H1 (cell line): ENCODE measurements at places on chromosomes 3 and 15. TPM values are rescaled to one million over a fixed set of nuclear protein-coding genes. Genes with fewer than 3 reads are reported as not detected.

The CYFIP1 gene
- polyA plus RNA-seq: 38.6 and 49.8 TPM in 2 replicates

- peak; percentile 23 for DNase-seq
These were observed 520.6 kb downstream of the MFSD1 start for GRCh38 chr3:159322322-159322939.

The CRYGS gene
- polyA plus RNA-seq: 1.3 and 1.5 TPM in 2 replicates

DNA sequence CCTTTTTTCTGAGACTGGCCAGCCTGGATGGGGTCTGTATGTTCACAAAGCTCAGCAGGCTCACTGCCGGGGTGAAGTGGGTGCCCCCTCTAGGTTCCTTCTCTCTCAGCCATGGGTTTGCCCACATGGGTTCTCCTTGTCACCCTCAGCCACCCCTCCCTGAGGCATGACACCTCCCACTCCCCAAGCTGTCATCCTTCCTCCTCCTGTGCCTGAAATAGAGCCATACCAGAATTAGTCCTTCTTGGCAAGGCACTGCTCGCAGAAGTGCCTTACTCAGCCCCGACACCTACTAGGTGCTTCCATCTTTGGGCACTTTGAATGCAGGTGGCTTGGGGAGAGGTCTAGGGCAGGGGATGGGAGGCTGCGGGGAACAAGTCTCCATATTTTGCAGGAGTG, 62.9 kb upstream of the SEC13 start:
- no peak for DNase-seq

The HEMK1 gene
- polyA plus RNA-seq: 10.6 and 13.4 TPM in 2 replicates

GRCh38 chr15:80191897-80192595, 39.2 kb downstream of the FAH start:
- DNase-seq: no peak

The SYNPR gene
- polyA plus RNA-seq: 0.39 and 0.46 TPM in 2 replicates

DNA sequence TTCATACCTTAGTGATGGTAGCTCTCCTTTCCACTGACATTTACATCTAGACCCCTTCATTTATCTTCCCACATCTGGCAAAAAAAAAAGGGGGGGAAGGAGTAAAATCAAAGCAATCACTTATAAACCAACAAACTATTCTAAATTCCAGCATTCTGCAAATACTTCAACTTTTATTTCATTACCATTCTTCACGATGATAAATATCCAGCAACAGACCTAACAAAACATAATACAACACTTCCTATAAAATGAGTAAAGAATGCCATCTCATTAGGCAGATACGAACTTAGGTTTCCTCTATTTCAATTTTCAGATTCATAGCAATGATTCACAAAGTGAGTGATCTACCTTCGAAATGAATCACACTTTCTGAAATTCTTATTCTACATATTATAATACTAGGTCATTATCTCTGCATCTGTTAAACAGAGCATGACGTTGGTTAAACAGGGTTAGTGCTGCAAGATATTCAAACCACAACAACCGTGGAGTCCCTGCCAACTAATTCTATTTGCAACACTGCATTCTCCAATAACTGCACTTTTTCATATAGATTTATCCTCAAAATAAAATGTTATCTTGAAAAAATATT, at the start of gene LRRFIP2:
Gene LRRFIP2, minus strand, starts transcription at position 51 of the 595 bp plus-strand sequence. CDS start 25,599 bp downstream, outside the sequence.
- DNase-seq: no peak

- no peak for DNase-seq
These were observed 118.7 kb upstream of the KLHL25 start for GRCh38 chr15:85913461-85913860.

DNA sequence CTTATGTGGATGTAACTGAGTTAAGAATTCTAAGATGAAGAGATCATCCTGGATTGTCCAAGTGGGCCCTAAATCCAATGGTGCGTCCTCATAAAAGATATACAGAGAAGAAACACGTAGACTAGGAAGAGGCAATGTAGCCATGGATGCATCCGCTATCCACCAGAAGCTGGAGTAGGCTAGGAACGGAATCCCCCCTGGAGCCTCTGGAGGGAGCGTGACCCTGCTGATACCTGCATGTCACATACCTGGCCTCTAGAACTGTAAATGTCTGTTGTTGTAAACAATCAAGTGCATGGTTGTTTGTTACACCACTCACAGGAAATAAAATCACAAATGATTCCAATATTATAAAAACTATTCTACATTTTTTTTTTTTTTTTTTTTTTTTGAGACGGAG, 254.5 kb upstream of the RORA start:
- DNase-seq: no peak

The SMCO1 gene
- 0.03 TPM in 1 of 2 replicates, not detected in the other for polyA plus RNA-seq

GRCh38 chr3:108552267-108553159, 36.7 kb downstream of the CIP2A start:
- no peak for DNase-seq

GRCh38 chr3:122969585-122970469, 57.7 kb downstream of the SEMA5B start:
- DNase-seq: no peak

GRCh38 chr3:60384341-60384740, 866.9 kb downstream of the FHIT start:
- no peak for DNase-seq

DNA sequence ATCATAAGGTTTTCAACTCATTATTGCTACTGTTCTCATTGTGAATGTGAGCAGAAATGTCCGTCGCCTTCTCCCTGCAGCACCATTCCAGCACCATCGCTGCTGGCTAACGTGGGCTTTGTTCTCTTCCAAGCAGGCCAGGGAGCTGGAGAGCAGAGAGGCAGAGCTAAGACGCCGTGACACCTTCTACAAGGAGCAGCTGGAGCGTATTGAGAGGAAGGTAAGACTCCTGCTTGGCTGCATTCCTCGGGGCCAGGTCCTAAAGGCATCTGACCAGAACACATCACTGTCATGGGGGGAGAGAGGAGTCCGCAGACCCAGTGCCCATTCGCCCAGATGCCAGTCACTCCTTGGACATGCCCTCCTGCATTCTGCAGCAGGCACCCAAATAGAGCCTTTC, 130.4 kb upstream of the PLXNA1 start:
- DNase-seq: no peak

GRCh38 chr3:172938788-172939187, 188.3 kb downstream of the ECT2 start:
- DNase-seq: no peak
